ENCODE measurements at places on chromosomes 6 and 20.

DNA sequence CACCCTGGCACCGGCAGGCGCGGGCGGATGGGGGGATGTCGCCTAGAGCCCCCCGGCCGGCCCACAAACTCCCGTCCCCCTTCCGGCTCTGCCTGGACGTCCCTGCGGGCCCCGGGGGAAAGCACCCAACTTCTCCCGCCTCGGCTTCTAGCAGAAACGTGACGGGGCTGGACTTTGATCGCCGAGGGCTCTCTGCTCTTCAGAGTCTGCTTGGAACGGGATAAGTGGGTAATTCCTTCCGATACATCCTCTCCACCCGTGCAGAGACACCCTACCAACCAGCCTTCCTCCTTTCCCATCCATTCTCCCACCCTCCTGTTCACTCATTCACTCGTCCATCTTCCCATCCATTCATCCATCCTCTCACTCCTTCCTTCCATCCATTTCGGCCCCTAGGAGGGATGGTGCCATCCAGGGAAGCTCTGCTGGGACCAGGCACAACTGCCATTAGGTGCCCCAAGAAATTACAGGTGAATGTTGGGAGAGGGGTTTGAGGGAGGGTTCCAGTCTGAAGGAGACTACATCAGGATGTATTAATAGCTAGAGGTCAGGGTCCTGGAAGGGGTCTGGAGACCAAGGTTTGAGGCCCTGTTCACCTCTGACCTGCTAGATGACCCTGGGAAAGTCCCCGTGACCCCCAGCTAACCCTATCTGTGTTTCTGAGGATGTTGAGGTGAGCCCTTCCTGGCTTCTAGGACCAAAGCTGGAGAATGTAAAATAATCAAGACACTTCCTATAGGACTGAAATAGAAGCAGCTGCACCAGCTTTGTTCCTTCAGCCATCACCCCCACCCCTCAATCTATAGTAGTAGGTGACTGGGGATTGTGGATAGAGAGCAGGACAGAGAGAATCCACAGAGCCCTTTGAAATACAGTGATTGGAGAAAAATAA is 538 bp downstream of the TTLL9 start:
- DNase-seq: no peak

DNA sequence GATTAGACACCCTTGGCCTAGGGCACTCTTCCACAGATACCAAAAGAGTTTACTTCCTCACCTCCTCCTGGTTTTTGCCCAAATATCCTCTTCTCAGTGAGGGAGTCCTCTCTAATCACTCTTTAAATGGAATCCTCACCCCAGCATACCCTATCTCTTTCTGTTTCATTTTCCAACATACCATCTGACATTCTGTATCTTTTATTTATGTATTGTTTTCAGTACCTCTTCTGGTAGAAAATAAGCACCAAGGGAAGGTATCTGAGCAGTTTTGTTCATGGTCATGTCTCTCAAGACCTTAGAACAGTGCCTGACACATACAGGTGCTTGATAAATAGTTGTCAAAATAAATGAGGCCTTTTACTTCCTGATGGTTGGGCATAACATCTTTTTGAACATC is 55.1 kb downstream of the KIAA0408 start:
- no peak for DNase-seq

GRCh38 chr20:45863543-45864470 is 6.4 kb downstream of the ZSWIM3 start:
- DNase-seq: no peak

GRCh38 chr20:34403063-34403827 is 40.2 kb downstream of the ITCH start:
- DNase-seq: no peak

DNA sequence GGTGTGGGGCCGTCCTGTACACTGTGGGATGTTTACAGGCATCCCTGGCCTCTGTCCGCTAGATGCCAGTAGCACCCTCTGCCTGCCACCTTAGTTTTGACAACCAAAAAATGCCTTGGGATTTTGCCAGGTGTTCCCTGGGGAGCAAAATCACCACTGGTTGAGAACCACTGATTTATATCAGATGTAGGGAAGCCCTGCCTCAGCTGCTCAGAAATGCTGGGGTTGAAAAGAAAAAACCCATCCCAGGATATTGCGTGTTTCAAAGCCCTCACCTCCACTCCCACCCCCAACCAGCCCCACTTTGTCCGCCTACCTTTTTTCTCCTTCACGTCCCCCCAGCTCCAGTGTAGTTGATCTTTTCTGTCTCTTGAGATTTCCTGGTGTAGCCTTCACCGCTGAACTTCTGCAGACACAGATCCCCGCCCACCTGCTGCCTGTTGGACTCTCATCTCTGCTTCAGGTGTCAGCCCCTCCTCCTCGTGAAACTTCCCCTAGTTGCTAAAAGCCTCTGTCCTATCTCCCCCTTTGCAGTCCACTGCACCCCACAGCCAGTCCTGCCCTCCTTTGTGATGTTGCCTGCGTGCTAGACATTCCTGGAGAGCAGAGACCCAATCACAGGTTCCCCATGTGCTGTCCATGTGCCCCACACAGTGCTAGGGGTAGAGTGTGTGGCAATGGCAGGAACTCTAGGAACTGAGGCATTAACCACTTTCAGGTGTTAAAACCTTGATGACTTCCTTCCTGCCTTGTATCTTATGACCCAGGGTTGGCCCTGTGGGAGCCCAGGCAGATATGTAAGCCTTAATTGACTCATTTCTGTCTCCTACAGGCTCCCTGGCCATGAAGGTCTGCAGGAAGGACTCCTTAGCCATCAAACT is 98.9 kb downstream of the TBC1D7 start:
- peak; percentile 72 for DNase-seq

DNA sequence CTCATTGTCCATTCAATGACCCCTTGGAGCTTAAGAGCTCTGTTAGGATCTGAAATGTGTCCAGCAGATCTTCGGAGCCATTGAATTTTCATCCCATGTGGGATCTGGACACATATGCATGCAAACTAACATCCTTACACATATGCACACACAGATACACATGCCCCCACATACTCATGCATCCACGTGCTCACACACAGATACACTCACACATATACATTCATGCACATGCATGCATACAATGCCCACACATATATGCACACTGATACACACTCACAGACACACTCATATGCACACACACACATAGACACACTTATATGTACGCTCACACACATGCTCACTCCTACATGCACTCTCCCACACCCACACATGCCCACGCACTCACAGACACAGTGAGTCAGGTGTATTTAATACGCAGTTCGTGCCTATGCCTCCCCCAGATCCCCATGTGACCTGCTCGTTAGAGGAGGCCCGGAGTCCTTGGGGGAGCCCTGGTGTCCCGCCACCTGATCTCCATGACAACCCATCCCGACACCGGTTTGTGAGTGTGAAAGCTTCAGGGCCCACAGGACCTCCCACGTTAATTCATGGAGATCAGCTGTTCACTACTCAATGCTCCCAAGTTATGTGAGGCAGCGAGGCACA is 121.9 kb upstream of the SULF2 start:
- no peak for DNase-seq

DNA sequence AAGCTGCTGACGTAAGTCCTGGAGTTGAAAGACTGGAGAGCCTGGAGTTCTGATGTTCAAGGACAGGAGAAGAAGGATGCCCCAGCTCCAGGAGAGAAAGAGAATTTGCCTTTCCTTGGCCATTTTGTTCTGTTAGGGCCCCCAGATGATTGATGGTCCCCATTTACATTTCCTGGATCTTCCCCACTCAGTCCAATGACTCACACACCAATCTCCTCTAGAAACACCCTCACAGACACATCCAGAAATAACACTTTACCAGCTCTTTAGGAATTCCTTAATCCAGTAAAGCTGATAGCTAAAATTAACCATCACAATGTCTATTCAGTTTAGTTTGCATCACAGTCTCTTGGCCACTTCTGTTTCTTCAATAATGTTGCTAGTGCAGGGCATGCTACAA is 260.2 kb upstream of the IRAK1BP1 start:
- no peak for DNase-seq

DNA sequence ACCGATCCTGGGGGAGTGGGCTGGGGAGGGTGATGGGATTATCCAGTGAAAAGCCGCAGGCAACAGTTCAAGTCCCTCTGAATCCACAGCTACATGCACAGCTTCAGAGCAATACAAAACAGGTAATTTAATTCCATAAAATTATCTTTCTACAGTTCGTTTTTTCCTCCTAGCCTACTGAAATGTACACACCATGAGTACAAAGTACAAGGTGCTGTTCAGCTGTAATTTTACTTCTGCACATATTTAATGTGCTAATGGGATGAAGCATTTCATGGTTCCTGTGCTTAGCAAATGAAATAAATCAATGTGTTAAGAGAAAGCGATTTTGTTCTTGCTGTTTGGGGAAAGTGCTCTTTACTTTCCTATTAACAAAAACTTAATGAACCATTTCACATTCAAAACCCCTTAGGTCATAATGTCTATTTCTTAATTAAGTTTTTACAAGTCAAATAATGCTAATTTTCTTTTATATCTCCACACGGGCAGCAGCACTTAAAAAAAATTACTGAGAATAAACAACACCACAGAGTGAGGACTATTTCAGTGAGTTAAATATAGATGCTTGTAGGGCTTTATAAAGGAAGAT is 71.8 kb downstream of the INSM1 start:
- DNase-seq: no peak

- no peak for DNase-seq
These were observed 204.7 kb upstream of the EXOC2 start for GRCh38 chr6:897528-898207.

GRCh38 chr20:3068075-3068474 is 3.3 kb upstream of the OXT start:
- no peak for DNase-seq

- DNase-seq: no peak
These were observed 247.6 kb downstream of the ARID1B start for GRCh38 chr6:157024745-157025144.

GRCh38 chr6:159061805-159062563 is 17.2 kb upstream of the TAGAP start:
- peak; percentile 68 for DNase-seq

- DNase-seq: no peak
These were observed 157.8 kb upstream of the TENT5A start for GRCh38 chr6:81909981-81910900.

- DNase-seq: no peak
These were observed 31.9 kb downstream of the ARID1B start for GRCh38 chr6:156809034-156809433.

DNA sequence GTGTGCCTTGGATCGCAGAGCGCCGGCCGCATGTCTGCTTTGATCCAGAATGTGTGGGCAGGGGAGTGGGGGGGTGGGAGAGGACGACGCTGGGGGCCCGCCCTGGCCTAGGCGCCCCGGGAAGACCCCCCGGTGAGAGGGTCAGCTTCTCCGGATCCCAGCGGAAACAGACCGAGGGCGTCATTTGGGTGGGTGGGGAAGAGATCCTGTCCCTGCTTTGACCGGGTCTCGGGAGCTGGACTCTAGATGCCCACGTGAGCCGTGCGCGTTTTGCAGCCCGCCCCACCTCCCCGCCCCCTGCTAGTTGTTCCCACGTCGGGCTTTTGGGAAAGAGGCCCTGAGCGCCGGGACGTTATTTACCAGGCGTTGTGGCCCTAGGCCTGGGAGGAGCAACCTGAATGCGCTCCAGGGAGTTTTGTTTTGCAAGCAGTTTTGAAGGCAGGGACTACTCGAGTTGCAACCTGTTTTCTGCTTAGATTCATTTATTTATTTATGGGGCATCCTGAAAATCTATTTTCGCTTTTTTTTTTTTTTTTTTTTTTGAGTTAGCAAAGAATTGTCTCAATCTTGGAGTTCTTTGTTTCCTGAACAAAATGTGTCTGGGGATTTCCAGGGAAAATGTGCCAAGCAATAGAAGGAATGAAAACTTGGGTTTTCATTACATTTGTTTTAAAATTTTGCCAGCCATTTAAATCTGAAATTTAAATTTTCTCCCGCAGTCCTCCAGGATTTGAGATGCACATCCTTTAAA is 1.6 kb downstream of the DSP start:
- no peak for DNase-seq

GRCh38 chr20:43825581-43825980 is 89.1 kb upstream of the TOX2 start:
- DNase-seq: no peak

DNA sequence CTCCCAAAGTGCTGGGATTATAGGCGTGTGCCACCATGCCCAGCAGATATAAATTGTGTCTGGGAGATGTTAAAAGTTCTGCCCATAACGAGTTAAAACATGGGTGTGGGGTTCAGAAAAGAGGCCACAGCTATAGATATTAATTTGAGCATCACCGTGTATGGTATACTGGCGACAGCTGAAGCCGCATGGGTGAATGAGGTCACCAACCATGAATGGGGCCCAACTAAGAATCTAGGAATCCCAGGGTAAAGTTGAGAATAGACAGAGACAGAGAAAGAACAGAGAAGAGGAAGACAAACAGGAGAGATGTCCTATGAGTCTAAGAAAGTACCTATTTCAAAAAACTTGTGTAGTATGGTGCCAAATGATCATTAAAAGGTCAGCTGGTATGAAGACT is 50.9 kb downstream of the ILRUN start:
- no peak for DNase-seq

- DNase-seq: no peak
These were observed 45.9 kb upstream of the ID4 start for GRCh38 chr6:19791267-19791666.

- no peak for DNase-seq
These were observed 61.7 kb upstream of the ARHGAP18 start for GRCh38 chr6:129771678-129772077.

DNA sequence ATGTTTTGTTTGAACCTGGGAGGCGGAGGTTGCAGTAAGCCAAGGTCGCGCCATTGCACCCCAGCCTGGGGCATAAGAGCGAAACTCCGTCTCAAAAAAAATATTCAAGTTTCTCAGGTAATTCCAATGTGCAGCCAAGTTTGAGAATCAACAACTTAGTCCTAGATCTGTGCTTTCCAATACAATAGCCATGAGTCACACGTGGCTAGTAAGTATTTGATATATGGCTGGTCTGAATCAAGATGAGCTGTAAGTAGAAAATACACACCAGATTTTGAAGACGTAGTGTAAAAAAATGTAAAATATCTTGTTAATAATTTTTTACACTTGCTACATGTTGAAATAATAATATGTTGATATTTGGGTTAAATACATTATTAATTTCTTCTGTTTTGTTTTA is 35.0 kb upstream of the BTBD3 start:
- DNase-seq: no peak

DNA sequence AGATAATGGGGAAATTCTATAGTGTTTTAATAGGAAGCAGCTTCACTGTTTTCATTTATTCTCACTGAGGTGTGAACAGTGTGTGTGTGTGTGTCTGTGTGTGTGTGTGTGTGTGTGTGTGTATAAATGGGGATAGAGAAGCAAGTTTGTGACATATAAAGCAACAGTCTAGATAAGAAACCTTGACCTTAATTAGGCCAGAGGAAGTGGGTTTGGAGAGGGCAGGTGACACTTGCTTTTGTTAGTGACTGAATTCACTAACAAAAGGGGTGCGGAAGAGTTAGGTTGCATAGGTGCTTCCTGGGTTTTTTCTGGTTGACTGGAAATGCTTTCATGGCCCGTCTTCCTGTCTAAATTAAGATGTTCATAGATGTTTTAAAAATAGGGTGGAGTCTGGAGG is 515.7 kb upstream of the FLRT3 start:
- DNase-seq: no peak

DNA sequence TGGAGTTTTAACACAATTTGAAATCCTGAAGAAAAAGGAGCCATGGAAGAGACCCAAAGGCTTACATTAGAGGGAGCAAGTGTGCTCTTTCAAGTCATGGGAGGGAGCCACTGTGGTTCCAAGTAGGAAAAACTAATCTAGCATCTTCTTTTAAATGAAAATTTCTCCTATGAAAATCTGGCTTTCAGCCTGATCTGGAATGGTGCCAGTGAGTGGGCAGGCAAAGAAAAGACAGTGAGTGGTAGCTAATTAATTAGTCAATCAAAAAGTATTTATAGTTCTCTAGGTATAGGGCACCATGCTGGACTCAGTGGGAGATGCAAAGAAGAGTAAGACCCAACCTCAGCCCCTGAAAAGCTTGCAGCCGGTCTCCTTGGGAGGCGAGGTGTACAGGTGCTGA is 21.9 kb downstream of the CAP2 start:
- DNase-seq: no peak

Measured in activated CD8-positive, alpha-beta memory T cell treated with anti-CD3 and anti-CD28 coated beads, Interleukin-2, amount 10 ng/mL, durations not matched to agents 7 days and 5 days (primary cell).